ENCODE measurements at places on chromosomes 1 and 21.

DNA sequence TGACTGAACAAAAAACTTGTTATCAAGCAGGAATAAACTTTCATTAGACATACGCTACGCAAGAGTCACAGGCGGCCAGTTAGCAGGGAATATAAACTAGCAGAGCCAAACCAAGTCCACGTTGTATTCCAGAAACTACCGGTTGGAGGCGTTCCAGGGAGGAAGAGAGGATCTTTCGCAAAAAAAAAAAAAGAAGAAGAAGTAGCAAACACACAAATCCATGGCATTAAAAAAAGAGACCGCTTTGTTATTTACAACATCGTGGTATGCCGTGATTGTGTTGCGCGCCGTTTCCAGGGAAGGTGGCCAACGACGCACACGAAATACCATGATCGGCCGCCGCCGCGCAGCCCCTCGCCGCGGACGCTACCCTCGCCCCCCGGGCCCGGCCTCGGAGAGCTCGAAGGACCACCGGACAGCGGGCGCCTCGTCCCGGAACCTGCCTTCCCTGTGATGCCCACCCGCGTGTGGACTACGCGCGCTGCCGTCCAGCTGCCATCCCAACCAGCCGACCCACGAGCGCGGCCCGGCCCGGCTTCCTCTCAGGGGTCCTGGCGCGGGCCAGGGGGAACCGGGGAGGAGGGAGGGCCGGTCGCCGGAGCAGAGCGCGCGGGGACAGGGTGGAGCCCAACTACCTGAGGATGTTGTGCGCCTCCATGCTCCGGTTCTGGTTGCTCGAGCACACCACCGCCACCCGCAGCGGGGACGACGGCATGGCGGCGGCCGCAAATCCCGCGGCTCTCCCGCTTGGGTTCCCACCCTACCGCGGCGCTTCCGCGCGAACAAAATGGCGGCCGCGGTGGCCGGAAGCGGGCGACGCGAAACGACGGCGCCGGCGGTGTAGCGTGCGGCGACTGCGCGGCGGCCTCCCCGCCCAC lies 581 bp downstream of the SSU72 start:
- DNase-seq: no peak

DNA sequence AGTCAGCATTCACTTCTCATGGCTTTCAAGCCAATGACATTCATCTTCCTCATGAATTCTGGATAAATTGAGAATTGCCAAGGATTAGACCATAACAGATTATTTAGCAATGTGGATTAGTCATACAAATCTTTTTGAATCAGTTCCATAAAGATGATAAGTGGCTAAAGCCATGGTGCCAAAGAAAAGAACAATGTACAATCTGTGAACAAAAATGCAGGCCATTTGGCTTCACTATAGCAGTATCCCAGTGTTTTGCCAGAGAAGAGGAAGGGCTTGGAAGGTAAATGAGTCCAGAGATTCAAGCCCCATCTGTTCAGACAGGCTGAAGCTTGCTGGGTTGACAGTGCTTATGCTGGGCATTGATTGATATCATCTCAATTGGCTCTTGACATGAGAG lies 376.4 kb upstream of the LRRC7 start:
- no peak for DNase-seq

DNA sequence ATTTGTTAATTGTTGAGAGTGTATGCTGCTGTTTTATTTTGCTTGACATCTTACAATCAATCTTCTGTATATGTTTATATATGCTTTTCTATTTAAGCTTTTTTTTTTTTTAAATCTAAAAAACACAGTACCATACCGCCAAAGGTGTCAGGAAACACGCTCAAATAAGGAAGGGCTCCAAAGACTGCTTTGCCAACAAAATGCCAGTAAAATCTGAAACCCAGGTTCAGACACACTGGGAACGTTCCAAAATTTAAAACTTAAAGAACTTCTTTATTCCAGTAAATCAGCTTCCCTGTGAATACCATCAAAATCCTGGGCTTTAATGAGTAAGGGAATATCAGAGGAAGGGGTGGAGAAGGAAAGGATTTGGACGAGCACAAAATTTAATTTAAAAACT lies 87.3 kb downstream of the SIM2 start:
- no peak for DNase-seq

GRCh38 chr1:177103005-177103852 lies 61.3 kb downstream of the ASTN1 start:
- no peak for DNase-seq

GRCh38 chr1:5884110-5884509 lies 108.1 kb downstream of the NPHP4 start:
- no peak for DNase-seq

DNA sequence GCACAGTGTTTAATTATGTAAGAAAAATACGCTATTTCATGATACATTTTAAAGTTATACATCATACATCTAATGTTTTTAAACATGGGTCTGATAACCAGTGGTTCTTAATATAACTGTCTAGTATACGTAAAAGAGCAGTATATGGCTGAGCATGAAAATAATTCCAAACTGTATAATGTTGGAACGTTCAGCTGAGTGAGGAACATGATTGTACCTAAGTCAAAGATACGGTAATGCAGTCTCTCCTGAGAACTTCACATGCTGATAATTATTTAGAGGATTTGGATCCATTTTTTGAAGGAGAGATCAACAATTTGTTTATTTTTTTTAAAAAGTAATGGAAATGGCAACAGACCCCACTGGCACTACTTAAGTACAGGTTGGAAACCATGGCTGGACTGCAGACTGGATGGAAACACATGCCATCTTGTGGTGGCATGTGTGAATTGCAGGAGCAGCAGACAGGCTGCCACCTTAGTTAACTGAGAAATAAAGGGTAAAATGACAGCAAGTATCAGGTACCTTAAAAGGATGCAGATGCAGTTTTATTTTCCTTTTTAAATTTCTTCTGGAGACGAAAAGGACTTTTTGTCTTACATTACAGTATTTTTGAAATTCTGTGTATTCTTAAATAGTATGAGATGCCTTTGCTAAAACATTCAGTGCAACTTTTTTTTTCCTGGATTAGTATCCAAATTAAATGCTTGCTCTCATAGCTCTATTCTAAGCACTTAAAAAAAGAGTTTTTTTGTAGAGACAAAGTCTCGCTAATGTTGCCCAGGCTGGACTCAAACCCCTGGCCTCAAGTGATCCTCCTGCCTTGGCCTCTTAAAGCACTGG lies 73.8 kb downstream of the MTR start:
- peak; percentile 42 for DNase-seq

DNA sequence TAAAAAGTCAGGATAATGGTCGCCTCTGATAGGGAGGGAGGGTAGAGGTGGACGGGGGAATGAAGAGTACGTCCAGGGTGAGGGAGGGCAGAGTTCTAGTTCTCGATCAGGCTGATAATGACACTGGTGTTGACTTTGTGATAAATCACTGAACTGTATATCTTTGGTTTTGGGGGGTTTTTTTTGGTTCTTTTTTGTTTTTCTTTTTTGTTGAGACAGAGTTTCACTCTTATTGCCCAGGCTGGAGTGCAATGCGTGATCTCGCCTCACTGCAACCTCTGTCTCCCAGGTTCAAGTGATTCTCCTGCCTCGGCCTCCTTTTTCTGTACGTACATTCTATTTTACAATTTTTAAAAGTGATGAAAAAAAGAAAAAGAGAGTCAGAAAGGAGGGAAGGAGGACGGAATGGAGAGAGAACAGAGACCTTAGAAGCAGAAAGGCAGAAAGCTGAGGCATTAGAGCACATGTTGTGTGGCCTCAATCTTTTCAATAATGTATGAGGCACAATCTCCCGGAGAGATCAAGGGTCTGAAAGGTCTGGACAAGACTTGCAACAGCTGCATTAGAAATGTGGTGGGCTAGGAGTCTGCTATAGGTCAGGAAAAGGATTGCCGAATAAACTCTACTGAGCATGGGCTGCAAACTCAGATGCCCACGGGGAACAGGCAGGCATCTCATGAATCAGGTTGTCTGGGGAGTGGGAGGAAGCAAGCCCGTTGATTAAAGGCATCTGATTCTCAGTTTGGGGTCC lies 174.8 kb downstream of the TOMM20 start:
- no peak for DNase-seq

DNA sequence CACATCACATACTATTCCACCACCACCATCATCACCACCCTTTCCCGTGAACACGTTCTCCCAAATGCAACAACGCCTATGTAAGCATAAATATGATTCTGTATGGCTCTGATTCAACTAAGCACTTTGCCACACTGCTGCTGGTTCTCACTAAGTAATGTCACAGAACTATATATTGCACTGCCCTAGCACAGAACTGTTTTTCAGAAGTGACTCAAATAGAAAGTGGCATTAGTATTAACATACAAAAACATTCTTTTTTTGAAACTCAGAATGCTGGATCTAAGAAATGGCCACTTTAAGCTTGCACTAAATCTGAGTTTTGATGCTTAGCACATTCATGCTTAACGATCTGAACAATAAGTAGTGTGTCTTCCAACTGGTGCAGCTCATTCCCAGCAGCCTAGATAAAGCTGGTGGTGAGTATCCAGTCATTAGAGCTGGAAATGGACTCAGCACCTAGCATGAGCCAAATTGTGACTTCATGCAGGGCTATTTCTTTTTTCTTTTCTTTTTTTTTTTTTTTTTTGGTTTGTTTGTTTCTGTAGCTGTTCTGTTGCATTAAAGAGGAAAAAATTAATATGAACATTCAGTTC lies 46.2 kb upstream of the ZC3H11B start:
- DNase-seq: no peak

GRCh38 chr1:228646717-228647522 lies 88.4 kb upstream of the RHOU start:
- DNase-seq: no peak

- no peak for DNase-seq
Observed at GRCh38 chr1:47996406-47997226, 569 bp downstream of the TRABD2B start.

DNA sequence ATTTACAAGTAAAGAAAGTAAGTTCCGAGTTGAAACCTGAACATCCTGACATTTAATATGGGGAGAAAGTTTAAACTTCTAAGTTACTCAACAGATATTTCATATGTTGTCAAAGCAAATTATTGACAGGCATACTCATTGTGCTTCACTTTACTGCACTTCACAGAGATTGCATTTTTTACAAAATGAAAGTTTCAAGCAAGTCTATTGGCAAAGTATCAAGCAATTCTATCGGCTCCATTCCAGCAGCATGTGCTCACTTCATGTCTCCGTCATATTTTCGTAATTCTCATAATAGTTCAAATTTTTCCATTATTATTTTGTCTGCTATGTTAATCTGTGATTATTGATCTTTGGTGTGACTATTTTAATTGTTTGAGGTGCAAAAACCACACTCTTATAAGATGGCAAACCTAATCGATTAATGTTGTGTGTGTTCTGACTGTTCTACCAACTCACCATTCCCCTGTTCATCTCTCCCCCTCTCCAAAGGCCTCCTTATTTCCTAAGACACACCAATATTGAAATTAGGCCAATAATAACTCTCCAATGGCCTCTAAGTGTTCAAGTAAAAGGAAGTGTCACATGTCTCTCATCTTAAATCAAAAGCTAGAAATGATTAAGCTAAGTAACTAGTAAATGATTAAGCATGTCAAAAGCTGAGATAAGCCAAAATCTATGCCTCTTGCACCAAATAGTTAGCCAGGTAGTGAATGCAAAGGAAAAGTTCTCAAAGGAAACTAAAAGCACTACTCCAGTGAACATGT lies 68.2 kb upstream of the BCL9 start:
- no peak for DNase-seq

DNA sequence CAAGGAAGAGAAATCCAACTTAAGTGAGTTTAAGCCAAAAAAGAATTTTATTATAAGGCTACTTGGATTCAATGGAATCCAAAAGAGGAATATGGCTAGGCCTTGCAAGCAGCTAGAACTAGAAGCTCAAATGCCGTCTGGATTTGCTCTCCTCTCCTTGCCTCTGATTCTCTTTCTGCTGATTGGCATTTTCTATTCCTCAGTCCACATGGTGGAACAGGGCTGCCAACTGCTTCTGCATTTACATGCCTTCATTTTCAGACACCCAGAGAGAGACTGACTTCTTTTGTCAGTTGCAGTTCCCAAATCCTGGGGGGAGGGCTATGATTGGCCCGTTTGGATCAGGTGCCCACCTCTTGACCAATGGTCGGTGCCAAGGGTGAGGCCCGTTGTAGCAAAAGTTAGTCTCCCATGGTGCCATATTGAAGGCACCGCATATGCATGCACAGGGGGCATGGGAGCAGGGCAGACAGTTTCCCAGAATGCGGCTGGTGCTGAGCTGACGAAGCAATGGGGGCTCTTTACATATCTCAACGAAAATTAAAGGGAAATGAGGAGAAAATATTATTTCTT lies 18.3 kb downstream of the ZBTB18 start:
- no peak for DNase-seq

DNA sequence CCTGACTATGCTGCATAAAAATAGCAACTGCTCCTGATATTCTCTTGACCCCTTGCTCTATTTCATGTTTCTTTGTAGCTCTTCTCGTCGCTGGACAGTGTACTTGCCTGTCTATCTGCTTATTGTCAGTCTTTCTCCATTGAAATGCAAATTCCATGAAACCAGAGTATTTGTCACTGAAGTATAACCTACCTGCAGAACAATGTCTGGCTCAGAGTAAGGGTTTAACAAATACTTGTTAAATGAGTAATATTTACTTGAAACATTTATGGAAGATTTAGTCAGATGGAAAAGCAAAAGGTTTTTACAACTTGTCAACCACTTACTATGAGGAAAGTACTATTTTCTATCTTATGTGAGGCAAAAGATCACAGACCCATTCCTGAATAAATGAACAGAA lies 19.9 kb upstream of the ERICH3 start:
- DNase-seq: peak; percentile 64

DNA sequence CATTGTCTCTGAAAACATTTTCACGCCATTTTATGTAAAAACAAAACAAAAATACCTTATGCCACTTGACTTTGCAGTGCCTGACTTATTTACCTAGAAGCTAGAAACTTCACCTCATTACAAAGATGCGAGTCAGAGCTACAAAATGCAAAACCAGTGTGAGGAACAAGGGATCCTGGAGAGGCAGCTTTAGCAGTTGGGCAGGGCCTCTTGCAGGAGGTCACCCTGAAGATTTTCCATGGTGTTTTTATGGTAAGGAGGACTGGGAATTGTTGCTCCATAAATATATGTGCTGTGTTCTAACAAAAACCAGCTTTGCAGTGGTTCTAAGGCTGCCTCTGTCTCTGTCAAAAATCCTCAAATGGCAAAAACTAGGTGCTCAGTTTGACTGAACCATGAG lies 36.4 kb upstream of the TARBP1 start:
- no peak for DNase-seq

DNA sequence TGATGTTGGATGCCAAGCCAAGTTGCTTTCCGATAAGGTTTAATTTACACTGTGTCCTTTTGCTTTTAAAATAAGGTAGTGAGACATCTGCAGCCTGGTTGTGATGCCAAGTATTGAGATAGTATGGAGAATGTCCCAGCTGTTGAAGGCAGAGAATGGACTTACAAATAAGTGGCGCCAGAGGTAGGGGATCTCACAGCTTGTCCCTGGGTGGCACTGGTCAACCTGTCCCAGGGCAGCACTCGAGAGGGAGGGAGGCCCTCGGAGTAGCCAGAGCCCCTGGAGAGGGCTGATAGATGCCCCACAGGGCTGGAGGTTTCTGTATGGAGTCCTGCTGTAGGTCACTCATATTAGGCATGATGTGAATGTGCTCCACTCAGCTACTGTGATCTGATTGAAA lies 98.5 kb downstream of the GALNT2 start:
- no peak for DNase-seq

GRCh38 chr1:235160383-235160956 lies 580 bp downstream of the RBM34 start:
- DNase-seq: peak; percentile 23
